PC-9 (cell line): ENCODE measurements at places on chromosomes 12 and 14. TPM values are rescaled to one million over a fixed set of nuclear protein-coding genes. Genes with fewer than 3 reads are reported as not detected.

The KLRK1 gene
- not detected in 2 replicates for total RNA-seq

- no peaks in the 10 kb centered on the region for H3K36me3 ChIP-seq
- no peak overlapping the region for H3K27ac ChIP-seq
- peaks cover 13% of the 10 kb centered on the region for H3K4me1 ChIP-seq
- no peak overlapping the region for H3K4me3 ChIP-seq
- no peak for DNase-seq
- no peaks in the 10 kb centered on the region for H3K27me3 ChIP-seq
Measured at GRCh38 chr14:38143170-38143569, 64.5 kb upstream of the SSTR1 start.

DNA sequence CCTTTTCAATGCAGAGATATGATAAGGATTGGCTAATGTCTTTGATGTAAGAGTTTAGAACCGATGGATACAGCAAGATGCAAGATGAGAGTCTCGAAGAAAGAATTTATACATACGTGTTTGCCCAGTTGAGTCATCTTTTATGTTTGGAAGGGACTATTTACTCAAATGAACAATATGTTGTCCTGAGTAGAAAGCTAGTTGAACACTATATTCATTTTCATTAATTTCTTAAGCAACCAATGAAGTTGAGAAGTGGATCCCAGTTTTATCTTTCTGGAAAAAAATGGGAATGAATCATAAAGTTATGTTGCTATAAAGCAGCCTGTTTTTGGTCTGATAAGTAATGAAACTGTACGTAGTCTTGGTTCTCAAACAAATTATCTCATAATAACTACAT, 1431.7 kb upstream of the FLRT2 start:
- H3K4me1 ChIP-seq = no peaks in the 10 kb centered on the region
- no peak overlapping the region for H3K4me3 ChIP-seq
- no peak for DNase-seq
- no peak overlapping the region for H3K27ac ChIP-seq

The RERGL gene
- not detected in 2 replicates for total RNA-seq

The DHH gene
- total RNA-seq = 0.13 and 0.28 TPM in 2 replicates

- no peak overlapping the region for H3K27ac ChIP-seq
- H3K4me1 ChIP-seq = no peaks in the 10 kb centered on the region
- no peaks in the 10 kb centered on the region for H3K27me3 ChIP-seq
- no peaks in the 10 kb centered on the region for H3K36me3 ChIP-seq
- no peak for DNase-seq
Measured at GRCh38 chr14:36579573-36580140, 2.8 kb downstream of the NKX2-8 start.

DNA sequence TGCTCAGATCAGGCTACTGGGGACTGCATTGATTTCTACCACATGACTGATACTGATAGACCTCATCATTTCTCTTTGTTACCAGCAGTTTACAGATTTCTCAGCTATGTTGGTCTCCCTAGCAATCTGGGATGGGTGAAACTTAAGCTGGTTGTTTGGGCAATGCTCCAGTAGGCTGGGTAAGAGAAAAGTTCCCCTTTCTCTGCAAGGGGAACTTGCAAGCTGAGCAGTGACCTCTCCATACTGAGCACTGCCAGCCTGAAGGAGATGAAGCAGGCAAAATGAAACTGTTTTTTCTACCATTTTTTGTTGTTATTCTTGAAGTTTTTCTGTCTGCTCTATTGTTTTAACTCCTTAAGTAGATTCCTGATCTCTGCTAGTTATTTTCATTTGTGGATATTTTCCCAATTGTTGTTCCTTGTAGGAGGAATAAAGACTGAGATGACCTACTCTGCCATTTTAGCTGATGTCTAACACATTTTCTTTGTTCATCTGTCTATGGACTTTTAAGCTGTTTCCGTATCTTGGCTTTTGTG, 1.3 kb upstream of the OR4M1 start:
- no peaks in the 10 kb centered on the region for H3K4me1 ChIP-seq
- no peaks in the 10 kb centered on the region for H3K36me3 ChIP-seq
- no peaks in the 10 kb centered on the region for H3K27me3 ChIP-seq
- no peak overlapping the region for H3K4me3 ChIP-seq
- no peak for DNase-seq

GRCh38 chr14:95652690-95653089, 33.5 kb upstream of the TCL1B start:
- no peak overlapping the region for H3K27ac ChIP-seq
- DNase-seq = no peak
- H3K4me3 ChIP-seq = no peak overlapping the region
- H3K27me3 ChIP-seq = no peaks in the 10 kb centered on the region
- H3K36me3 ChIP-seq = no peaks in the 10 kb centered on the region

- no peak overlapping the region for H3K27ac ChIP-seq
- DNase-seq = peak; percentile 39
- H3K4me3 ChIP-seq = no peak overlapping the region
- H3K4me1 ChIP-seq = peaks cover 8% of the 10 kb centered on the region; the same call in 1 of the 2 replicates
- H3K36me3 ChIP-seq = no peaks in the 10 kb centered on the region
Measured at GRCh38 chr14:49879646-49880204, 13.2 kb upstream of the ARF6 start.

- no peaks in the 10 kb centered on the region for H3K36me3 ChIP-seq
- H3K4me1 ChIP-seq = peaks cover 44% of the 10 kb centered on the region
- H3K27ac ChIP-seq = peak overlapping the region; percentile 11; the same call in 1 of the 2 replicates
- DNase-seq = peak; percentile 28
- 0 out of 2 replicates have a peak overlapping the region, but pooled peaks have one; percentile 10 for H3K4me3 ChIP-seq
Measured at GRCh38 chr12:93015871-93016751, 87.0 kb upstream of the EEA1 start.

The KIF5A gene
- 0.07 TPM in 1 of 2 replicates, not detected in the other for total RNA-seq

- H3K4me3 ChIP-seq = no peak overlapping the region
- no peak for DNase-seq
- H3K4me1 ChIP-seq = no peaks in the 10 kb centered on the region
- H3K36me3 ChIP-seq = no peaks in the 10 kb centered on the region
- no peak overlapping the region for H3K27ac ChIP-seq
- no peaks in the 10 kb centered on the region for H3K27me3 ChIP-seq
Measured at GRCh38 chr14:75959031-75959430, 22.8 kb downstream of the TGFB3 start.

GRCh38 chr14:90290337-90291011, 34.1 kb downstream of the PSMC1 start:
- no peaks in the 10 kb centered on the region for H3K27me3 ChIP-seq
- H3K4me3 ChIP-seq = no peak overlapping the region
- no peak overlapping the region for H3K27ac ChIP-seq
- DNase-seq = no peak
- H3K4me1 ChIP-seq = no peaks in the 10 kb centered on the region

- no peak overlapping the region for H3K27ac ChIP-seq
- DNase-seq = no peak
- no peaks in the 10 kb centered on the region for H3K27me3 ChIP-seq
- H3K36me3 ChIP-seq = no peaks in the 10 kb centered on the region
Measured at GRCh38 chr14:21999402-21999801, 325.8 kb upstream of the OR4E1 start.

The KCNH3 gene
- not detected in 2 replicates for total RNA-seq

- H3K27ac ChIP-seq = no peak overlapping the region
- H3K36me3 ChIP-seq = peaks cover 11% of the 10 kb centered on the region
- H3K4me1 ChIP-seq = no peaks in the 10 kb centered on the region
- no peak overlapping the region for H3K4me3 ChIP-seq
Measured at GRCh38 chr12:106062693-106063092, 76.1 kb downstream of the NUAK1 start.

DNA sequence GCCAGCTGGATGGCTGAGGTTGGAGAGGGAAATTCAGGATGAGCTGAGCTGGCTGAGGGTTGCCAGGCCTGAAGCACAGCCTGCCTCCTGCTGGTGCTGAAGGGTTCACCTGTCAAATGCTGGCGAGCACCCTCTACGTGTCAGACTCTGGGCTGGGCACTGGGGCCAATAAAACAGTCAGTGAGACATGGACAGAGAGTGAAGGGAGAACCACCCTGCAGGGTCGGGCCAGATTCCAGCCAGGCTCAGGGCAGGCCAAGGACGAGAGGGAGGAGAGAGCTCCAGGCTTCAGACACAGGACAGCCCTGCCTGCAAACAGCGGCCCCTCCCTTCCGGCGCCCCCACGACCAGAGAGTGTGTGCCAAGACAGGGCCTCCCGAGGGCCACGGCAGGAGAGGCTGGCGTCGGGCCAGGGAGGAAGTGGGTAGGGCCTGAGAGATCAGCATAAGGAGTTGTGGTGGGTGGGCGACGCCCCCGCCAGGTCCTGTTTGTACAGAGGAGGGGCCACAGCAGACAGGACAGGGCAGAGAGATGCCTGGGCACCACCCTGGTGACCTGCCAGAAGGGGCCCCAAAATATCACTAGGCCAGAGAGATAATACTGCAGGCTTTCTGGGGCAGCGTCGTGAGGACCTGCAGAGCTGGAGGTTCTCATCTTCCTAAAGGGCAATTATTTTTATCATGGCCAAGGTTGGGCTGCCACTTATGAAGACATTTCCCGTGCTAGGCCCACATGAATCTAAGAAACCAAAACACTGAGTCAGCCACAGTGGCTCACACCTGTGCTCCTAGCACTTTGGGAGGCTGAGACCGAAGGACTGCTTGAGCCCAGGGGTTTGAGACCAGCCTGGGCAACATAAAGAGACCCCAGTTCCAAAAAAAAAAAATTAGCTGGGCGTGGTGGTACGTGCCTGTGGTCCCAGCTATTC, 73.1 kb upstream of the GPR68 start:
- no peaks in the 10 kb centered on the region for H3K4me1 ChIP-seq
- no peak overlapping the region for H3K27ac ChIP-seq
- H3K4me3 ChIP-seq = no peak overlapping the region

The ERP27 gene
- total RNA-seq = 14.9 and 33.4 TPM in 2 replicates

The B4GALNT1 gene
- 15.0 and 17.9 TPM in 2 replicates for total RNA-seq

The OR10G2 gene
- total RNA-seq = not detected in 2 replicates

DNA sequence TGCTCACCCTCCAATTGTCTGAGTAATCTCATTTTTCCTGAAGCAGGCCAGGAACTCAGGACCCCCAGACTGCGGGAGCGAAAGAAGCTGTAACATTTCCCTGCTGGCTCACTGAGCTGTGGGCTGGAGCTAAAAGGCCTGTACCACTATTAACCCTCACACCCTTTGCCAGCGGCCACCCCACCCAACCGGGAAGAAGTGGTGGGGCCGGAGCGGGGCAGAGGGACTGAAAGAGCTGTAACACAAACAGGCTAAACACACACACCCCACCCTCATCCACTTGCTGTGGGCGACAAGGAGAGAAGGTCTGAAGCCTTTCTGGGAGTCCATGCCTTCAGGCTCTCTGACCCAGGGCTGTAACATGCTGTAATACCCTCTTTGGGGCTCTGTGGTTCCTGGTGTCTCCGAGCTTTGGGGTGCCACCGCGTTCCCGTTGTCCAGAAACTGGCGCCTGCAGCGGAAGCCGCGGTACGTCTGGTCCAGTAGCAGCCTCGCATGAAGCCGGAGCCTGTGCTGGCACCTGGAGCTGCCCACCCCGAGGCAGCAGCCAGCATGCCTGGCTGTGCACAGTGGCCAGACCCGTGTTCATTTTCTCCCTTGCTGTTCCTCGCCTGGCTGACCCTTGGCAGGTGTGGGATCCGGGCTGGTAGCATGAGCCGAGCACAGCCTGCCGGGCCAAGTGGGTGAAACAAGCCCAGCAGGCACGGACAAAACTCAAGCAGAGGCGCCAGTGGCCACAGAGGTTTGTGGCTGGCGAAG, 345.5 kb upstream of the MGAT4C start:
- H3K36me3 ChIP-seq = no peaks in the 10 kb centered on the region
- no peaks in the 10 kb centered on the region for H3K27me3 ChIP-seq
- H3K4me3 ChIP-seq = no peak overlapping the region
- H3K27ac ChIP-seq = no peak overlapping the region

DNA sequence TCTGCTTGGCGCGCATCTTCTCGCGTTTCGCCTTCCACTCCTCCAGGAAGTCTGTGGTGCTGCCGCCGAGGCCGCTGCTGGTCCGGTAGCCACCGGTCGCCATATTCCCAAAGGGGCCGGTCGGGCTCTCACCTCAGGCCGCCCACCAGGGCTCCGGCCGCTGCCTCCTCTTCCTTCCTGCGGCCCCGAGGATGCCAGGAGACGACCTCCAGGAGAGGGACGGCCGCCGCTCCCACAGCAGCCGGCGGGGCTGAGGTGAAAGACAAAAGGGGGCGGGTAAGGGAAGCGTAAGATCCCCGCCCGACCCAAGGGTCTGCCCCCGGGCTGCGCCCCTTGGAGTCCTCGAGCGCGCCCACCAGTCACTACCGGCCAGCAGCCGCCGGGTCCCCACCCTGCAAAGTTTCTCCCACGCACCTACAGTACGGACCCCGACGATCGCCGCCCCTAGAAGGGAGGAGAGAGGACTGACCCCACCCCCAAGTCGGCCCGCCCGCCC, 574 bp downstream of the PAWR start:
- no peak for DNase-seq
- H3K27ac ChIP-seq = peak overlapping the region; percentile 99
- H3K36me3 ChIP-seq = peaks cover 14% of the 10 kb centered on the region
- peaks cover 45% of the 10 kb centered on the region for H3K4me1 ChIP-seq

The PPP2R5C gene
- 301 and 401 TPM in 2 replicates for total RNA-seq

- no peaks in the 10 kb centered on the region for H3K36me3 ChIP-seq
- H3K4me3 ChIP-seq = no peak overlapping the region
- H3K27me3 ChIP-seq = peaks cover 62% of the 10 kb centered on the region
- no peaks in the 10 kb centered on the region for H3K4me1 ChIP-seq
- no peak for DNase-seq
- H3K27ac ChIP-seq = no peak overlapping the region
Measured at GRCh38 chr12:108133482-108133881, 4.4 kb downstream of the WSCD2 start.

- H3K27me3 ChIP-seq = no peaks in the 10 kb centered on the region
- no peak overlapping the region for H3K4me3 ChIP-seq
- H3K27ac ChIP-seq = no peak overlapping the region
Measured at GRCh38 chr14:66979101-66979974, 209.9 kb upstream of the GARIN2 start.
